DMS53 (cell line): ENCODE measurements at places on chromosomes 5 and 9.

- DNase-seq, result peak; percentile 54
Measured at GRCh38 chr5:166370928-166371690, 1920.3 kb upstream of the WWC1 start.

DNA sequence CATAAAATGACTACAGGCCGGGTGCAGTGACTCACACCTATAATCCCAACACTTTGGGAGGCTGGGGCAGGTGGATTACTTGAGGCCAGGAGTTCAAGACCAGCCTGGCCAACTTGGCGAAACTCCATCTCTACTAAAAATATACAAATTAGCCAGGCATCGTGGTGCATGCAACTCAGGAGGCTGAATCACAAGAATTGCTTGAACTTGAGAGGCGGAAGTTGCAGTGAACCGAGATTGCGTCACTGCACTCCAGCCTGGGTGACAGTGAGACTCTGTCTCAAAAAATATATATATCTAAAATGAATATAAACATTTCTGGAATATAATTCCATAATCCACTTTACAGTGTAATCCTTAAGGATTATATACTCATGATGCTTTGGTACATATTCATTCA is 66.5 kb downstream of the TEX10 start:
- no peak for DNase-seq

DNA sequence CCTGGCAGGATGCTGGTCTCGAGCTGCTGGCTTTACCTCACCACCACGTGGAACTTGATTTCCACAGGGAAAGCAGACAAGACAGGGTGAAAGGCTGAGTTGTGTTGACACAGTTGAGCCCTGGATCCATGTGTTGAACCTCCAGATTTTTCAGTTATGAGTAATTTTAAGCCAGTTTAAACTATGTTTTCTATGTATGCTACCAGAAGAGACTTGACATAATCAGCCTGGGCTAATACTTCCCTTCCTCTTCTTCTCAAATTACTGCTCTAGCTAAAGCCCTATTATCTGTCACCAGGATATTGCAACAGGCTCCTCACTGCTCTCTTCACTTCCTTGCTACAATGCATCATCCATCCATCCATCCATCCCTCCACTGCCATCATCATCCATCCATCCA is 12.0 kb upstream of the PHYKPL start:
- no peak for DNase-seq

DNA sequence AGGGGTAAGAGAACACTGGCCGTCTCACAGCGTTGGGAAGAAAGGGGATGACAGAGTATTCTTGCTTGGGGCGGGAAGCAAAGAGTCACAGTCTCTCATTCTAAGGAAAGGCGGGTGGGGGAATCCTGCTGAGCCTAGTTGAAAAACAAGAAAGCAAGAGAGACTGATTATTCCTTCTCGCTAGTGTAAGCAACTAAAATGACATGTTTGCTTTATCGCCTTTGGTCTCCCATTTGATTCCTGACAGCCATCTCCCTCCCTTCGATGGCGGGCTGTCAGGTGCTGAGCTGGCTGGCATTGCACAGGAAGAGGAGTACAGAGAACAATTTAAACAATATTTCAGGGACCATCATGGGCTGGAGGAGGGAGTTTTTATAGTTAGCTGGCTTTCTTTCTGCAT is 331.3 kb downstream of the ASTN2 start:
- DNase-seq, result no peak

- no peak for DNase-seq
Measured at GRCh38 chr5:142189813-142190212, 81.2 kb downstream of the NDFIP1 start.

- no peak for DNase-seq
Measured at GRCh38 chr5:23606927-23607326, 99.5 kb downstream of the PRDM9 start.
